ENCODE measurements at places on chromosomes 11 and 22. TPM values are rescaled to one million over a fixed set of nuclear protein-coding genes. Genes with fewer than 3 reads are reported as not detected.

Gene PRR33
- total RNA-seq = not detected

Gene C11orf97
- total RNA-seq = not detected

Gene RASL10A
- total RNA-seq = not detected

Gene KCNJ1
- total RNA-seq = under 0.01 TPM

Gene CRYBB2
- not detected for total RNA-seq

Gene CBX7
- total RNA-seq = 6.2 TPM

Gene NDUFA6
- total RNA-seq = 60.6 TPM
